ENCODE measurements at places on chromosomes 1 and 21. TPM values are rescaled to one million over a fixed set of nuclear protein-coding genes. Genes with fewer than 3 reads are reported as not detected.

TMEM125 gene
- not detected for total RNA-seq

NHLH2 gene
- total RNA-seq, result not detected

DNA sequence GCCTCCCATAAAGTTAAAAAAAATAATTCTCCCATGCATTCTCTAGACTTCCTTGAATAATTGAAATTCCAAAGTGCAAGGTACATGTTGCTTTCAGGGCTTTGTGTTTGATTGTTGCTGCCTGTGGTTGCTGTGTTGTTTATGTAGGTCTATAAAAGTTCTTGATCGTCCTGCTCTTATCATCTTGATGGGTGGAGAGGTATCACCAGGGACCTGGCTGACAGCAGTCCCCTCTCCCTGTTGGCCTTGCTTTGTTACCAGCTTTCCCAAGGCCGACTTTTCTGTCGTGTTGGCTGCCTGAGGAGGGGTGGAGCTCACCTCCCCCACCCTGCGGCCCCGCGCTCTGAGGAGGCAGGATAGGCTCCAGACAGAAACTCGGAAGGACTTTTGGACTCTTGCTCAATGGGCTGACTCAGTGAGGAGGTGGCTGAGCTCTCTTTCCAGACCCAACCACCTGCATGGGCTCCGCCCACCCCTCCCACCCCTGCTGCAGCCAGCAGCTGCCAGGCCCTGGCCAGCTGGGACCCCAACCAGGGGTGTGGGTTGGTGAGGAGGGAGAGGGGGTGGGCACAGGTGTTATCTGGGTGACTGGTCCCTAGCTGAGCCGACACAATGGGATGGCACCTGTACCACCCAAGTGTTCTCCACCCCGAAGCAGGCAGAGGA is 2.0 kb downstream of the INAVA start:
- DNase-seq, result no peak

- DNase-seq, result no peak
Measured at GRCh38 chr1:200907611-200908097, 13.0 kb downstream of the INAVA start.

DNA sequence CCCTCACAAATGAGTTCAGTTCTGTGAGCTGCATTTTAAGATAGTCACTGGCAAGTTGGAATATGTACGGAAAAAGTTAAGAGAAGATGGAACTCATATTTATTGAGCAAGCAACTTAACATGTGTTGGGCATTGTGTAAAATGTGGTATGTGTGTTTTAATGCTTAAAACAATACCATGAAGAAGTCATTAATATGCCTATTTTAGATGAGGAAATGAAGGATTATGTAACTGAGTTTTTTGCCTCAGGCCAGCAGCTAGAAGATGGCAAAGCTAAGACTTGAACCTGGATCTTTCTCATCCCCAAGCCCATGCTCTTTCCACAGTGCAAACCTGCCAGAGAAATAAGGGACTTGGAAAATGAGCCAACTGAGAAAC is 48.9 kb downstream of the SPATA46 start:
- DNase-seq, result no peak

DNA sequence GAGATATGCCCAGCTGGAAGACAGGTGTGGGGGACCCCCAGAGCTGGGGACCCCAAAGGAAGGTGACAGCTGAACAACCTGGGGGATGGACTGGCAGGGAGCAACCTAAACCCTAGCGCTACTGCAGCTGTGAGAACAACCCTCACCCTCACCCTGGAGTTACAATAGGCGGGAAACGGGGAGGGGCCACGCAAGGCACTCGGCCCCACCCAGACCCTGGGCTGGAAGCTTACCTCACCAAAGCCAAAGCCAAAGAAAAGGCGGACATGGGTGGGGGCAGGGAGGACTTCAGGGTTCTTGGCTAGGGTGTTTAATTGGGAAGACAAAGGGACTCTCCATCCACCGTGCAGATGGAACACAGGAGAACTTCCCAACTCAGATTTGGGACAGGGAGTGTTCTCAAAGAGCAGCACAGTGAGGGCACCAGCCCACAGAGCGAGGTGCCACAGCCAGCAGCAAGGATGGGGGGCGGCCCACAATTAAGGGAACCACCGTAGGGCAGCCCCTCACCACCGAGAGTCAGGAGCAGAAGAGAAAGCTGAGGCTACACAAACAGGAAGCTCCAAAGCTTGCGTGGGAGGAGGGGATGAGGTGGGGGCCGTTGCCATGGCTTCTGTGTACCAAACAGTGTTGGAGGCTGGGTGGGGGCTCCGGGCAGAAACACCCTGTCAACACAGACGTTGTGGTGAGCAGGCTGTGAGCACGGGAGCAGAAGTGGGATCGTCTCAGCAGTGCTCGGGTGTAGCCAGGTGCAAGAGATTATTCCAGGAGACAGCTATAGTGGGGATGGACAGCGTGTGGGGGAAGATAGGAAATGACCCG is 1.9 kb downstream of the TAGLN2 start:
- DNase-seq, result peak; percentile 89

DNA sequence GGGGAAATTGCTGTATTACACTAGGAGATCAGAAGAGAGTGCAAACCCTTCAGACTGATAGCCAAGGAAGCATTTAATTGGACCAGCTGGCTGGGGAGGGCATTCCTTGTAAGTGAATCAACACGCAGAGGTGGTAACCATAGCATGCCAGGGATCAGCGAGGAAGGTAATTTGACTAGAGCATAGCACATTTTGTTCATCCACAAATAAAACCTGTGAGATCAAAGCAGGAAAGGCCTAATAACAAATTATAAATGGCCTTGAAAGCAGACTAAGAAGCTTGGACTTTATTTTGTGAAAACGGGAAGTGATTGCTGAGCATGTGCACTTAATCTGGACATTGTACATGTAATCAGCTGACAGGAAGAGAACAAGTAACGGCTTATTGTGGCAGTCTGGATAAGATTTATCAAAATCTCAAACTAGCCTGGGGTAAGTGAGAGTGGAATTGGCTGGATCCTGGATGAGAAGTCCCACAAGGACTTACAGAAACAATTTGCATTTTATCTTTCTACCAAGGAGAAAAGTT is 11.7 kb upstream of the CD55 start:
- DNase-seq, result peak; percentile 84

GRCh38 chr1:48263041-48263440 is 40.5 kb downstream of the SLC5A9 start:
- no peak for DNase-seq

GRCh38 chr1:27015260-27015659 is 2.6 kb upstream of the TENT5B start:
- DNase-seq, result no peak

TMEM35B gene
- total RNA-seq, result 50.1 TPM

CTXND2 gene
- not detected for total RNA-seq

GRCh38 chr1:10068605-10069294 is 36.0 kb downstream of the UBE4B start:
- no peak for DNase-seq

SMIM1 gene
- total RNA-seq, result 0.51 TPM

GRCh38 chr1:207052911-207053769 is at the start of gene PFKFB2:
TSS of gene PFKFB2 (plus strand) at chr1:207053275. CDS start at chr1:207054718, 1,443 bp downstream.
- DNase-seq, result peak; percentile 72

GRCh38 chr1:242002072-242002471 is 3.2 kb upstream of the MAP1LC3C start:
- DNase-seq, result no peak

PPP1R12B gene
- 8.7 TPM for total RNA-seq

GRCh38 chr1:222310836-222311235 is 237.1 kb downstream of the HHIPL2 start:
- peak; percentile 21 for DNase-seq

GRCh38 chr1:32220746-32221580 is 1.2 kb downstream of the TMEM234 start:
- DNase-seq, result no peak

KLHL20 gene
- total RNA-seq, result 27.7 TPM

TRPM2 gene
- total RNA-seq, result 0.25 TPM

DNA sequence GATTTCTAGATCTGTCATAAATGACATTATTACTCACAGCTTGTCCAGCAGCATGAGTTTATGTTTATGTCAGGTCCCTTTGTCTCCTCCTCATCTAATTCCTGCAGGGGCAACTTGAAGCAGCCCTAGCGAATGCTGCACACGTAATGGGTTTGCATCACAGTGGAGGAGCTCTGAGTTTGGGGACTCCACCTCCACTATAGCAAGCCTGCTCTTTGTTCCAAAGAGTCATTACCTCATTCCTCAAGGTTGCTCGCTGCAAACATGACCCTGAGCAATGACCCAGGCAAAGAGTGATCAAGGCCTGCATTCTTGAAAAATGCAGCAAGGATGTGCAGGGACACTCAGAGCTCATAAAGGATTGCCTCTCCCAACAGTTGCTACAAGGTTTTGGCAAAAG is 261.9 kb downstream of the HHIPL2 start:
- no peak for DNase-seq

DSCAM gene
- total RNA-seq, result not detected

FAM151A gene
- not detected for total RNA-seq

- DNase-seq, result no peak
Measured at GRCh38 chr1:5242850-5243249, 588.4 kb downstream of the AJAP1 start.

DNA sequence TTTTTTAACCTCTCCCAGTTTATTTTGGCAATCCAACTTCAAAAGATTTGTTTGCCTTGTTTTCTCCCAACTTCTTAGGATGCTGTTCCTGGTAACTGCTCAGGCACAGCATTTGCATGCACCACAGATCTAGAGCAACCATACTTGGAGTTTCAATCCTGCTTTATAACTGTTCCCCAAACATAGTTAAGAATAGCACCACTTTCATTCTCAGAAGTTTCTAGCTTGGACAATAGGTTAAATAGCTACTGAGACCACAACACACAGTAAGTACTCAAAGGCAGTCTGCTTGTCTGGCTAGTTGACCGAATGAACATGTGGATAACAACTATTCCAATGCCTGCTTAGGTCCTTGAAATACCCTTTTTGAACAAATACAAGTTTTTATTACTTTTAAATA is 76.8 kb downstream of the FOXJ3 start:
- no peak for DNase-seq

- DNase-seq, result no peak
Measured at GRCh38 chr1:53591924-53592323, 132.7 kb downstream of the DMRTB1 start.

- no peak for DNase-seq
Measured at GRCh38 chr21:26438976-26439375, 134.1 kb downstream of the CYYR1 start.

DNA sequence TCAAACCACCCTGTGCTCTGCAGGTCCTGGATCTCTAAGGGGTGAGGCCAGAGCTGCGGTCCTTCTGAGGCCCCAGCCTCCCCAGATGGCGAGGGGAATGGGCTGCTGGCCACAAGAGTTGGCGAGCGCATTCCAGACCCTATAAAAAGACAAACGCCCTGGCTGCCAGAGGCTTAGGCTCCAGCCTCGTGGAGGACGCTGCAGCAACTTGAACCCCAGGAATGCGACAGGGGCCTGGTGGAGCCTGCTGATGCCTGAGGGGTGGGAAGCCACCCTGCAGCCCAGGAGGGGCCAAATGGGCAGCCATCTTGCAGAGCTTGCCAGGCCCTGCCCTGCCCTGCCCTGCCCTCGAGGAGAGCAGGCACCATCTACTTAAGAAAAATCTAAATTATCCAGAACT is 8.6 kb downstream of the CACNA1S start:
- no peak for DNase-seq

DDOST gene
- 302 TPM for total RNA-seq

TDRD5 gene
- 0.51 TPM for total RNA-seq
